Smooth muscle cell of bladder (primary cell): ENCODE measurements at places on chromosomes 11 and 22. TPM values are rescaled to one million over a fixed set of nuclear protein-coding genes. Genes with fewer than 3 reads are reported as not detected.

MEI1 gene
- 0.46 and 1.1 TPM in 2 replicates for total RNA-seq

FAM111B gene
- 0.37 and 1.00 TPM in 2 replicates for total RNA-seq

KRTAP5-10 gene
- not detected in 2 replicates for total RNA-seq

SLC6A5 gene
- under 0.01 TPM in 1 of 2 replicates, not detected in the other for total RNA-seq

RAB36 gene
- 2.4 and 2.7 TPM in 2 replicates for total RNA-seq

CBLIF gene
- not detected in 2 replicates for total RNA-seq

PLXNB2 gene
- 130 and 166 TPM in 2 replicates for total RNA-seq

APOA4 gene
- total RNA-seq, result not detected in 2 replicates

STX5 gene
- 46.2 and 49.9 TPM in 2 replicates for total RNA-seq

FOLR3 gene
- total RNA-seq, result 0.14 and 1.2 TPM in 2 replicates

SLC22A25 gene
- total RNA-seq, result not detected in 2 replicates

SLCO2B1 gene
- 0.28 and 0.65 TPM in 2 replicates for total RNA-seq

SPTBN2 gene
- 0.43 and 1.1 TPM in 2 replicates for total RNA-seq

OR5D18 gene
- not detected in 2 replicates for total RNA-seq

CEND1 gene
- 0.28 and 0.85 TPM in 2 replicates for total RNA-seq

POU2AF1 gene
- not detected in 2 replicates for total RNA-seq

TRPC6 gene
- total RNA-seq, result 0.09 and 0.28 TPM in 2 replicates

SIDT2 gene
- 21.3 and 25.2 TPM in 2 replicates for total RNA-seq

TNNT3 gene
- 0.37 TPM in 1 of 2 replicates, not detected in the other for total RNA-seq

NPTXR gene
- 0.14 and 0.46 TPM in 2 replicates for total RNA-seq

GP1BB gene
- 1.00 and 1.5 TPM in 2 replicates for total RNA-seq

CST6 gene
- 0.14 TPM in 1 of 2 replicates, not detected in the other for total RNA-seq

CLMP gene
- 123 and 150 TPM in 2 replicates for total RNA-seq

PAK1 gene
- total RNA-seq, result 18.2 and 20.7 TPM in 2 replicates

PDGFB gene
- 0.09 and 0.14 TPM in 2 replicates for total RNA-seq

SCGB1A1 gene
- not detected in 2 replicates for total RNA-seq

JAML gene
- not detected in 2 replicates for total RNA-seq

E2F8 gene
- not detected in 2 replicates for total RNA-seq

SULT4A1 gene
- 0.09 and 0.14 TPM in 2 replicates for total RNA-seq

MS4A15 gene
- not detected in 2 replicates for total RNA-seq
